ENCODE measurements at places on chromosomes 4 and X.

DNA sequence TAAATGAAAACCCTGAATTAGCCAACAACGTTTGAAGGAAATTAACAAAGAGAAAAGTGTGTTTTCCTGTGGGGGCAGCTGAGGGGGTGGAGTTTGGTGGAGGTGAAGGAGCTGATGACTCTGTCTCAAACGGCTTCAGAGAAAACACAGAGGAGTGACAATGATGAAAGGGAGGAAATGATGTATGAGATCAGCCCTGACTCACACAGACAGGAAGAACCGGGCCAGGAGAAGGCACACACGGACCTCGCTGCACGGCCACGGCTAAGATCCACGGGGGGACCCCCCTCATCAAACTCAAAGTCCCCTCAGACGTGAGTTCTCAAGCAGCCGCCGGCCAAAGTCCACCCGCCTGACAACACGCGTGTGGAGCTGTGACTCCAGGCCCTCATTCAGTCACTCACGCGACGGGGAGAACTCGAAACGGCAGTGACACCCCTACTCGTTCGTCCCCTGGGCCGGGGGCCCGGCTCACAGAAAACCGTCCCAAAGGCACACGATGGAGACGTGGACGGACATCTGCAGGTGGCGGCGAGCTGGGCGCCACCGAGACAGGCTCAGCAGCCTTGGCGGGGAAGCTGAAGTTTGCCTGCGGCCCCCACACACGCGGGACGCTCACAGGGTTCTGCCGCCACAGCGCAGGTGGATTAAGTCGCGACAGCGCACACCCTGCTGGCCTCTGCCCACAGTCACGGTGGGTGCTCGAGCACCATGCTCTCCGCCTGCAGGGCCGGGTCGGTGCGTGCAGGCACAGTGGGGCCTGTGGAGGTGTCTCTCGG is 28.8 kb downstream of the PPP2R3B start:
- no peak for DNase-seq

- DNase-seq = peak; percentile 39
Measured at GRCh38 chr4:169030562-169030982, 20.5 kb upstream of the CBR4 start.

- DNase-seq = peak; percentile 85
Measured at GRCh38 chr4:173288296-173288695, 45.9 kb downstream of the HMGB2 start.

GRCh38 chr4:179307297-179308136 is 1865.3 kb upstream of the AGA start:
- peak; percentile 61 for DNase-seq

DNA sequence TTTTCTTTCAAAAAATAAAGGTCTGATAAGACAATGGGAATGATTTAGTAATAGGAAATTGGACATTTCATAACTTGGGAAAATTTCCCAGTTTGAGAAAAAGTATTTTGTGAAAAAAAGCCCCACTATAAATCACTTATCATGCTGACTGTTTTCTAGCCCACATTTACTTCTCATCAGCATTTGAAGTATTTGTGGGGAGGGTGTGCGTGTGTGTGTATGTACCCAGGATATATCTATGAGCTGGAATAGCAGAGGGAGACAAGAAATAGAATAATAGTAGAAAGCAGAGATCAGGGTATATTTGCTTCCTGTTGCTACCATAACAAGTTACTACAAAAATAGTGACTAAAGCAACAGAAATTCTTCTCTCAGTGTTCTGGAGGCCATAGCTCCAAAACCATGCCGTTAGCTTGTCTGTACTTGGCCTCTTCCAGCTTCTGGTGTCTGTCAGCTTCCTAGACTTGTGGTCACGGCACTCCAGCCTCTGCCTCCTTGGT is 139.8 kb downstream of the PTTG2 start:
- no peak for DNase-seq

All from BE2C (cell line).